Urothelium cell line (cell line): ENCODE measurements at places on chromosomes 12 and 14.

DNA sequence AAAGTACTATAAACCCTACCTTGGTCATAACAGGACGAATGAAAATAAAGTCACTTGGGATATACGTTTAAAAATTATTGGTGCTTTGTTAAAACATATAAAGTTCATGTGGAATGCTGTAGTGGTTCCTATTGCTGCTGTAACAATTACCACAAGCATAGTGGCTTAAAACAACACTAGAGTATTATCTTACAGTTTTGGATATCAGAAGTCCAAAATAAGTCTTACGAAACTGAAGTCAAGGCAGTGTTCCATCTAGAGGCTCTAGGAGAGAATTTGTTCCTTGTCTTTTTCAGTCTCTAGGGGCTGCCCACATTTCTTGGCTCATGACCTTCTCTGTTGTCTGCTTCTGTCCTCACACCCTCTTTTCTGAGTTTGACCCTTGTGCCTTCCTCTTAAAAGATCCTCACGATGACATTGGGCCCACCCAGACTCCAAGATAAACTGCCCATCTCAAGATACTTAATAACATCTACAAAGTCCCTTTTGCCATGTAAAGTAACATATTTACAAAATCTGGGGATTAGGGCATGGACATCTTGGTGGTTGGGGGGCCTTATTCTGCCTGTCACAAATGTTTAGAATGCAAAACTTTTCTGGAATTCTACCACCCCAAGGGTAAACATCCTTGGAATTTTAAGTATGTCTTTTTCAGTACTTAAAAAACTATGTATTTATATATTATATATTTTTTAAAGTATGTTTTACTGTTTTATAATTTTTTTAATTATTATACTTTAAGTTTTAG is 178.1 kb downstream of the ETNK1 start:
- DNase-seq, result no peak

GRCh38 chr12:87815771-87816585 is 213.2 kb downstream of the C12orf50 start:
- no peak for DNase-seq

GRCh38 chr12:57845478-57846284 is 848 bp downstream of the CTDSP2 start:
- peak; percentile 52 for DNase-seq

DNA sequence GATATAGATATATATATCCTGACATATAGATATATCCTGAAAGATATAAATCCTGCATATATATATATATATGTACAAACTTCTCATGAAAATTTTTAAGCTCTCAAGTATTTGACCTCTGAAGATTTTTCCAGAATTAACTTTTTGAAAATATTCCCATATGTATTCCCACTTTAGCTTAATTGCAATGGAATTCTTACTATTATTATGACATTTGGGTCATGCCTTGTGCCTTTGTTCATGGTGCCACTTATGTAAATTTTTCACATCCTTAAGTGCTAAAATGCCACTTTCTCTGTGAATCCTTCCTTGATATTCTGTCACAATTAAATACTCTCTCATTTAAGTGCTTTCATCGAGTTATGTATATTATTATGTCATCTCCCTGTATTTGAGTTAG is 398.2 kb upstream of the SEL1L start:
- no peak for DNase-seq
